Activated naive CD4-positive, alpha-beta T cell treated with Interleukin-2 at 50 U/mL for 16 hours (primary cell): ENCODE measurements at places on chromosomes 2 and 18.
A peak's percentile ranks its signal among the peaks of the same experiment; 100 is the strongest.

GRCh38 chr18:3067722-3068121 lies 54.8 kb upstream of the LPIN2 start:
- DNase-seq: no peak

DNA sequence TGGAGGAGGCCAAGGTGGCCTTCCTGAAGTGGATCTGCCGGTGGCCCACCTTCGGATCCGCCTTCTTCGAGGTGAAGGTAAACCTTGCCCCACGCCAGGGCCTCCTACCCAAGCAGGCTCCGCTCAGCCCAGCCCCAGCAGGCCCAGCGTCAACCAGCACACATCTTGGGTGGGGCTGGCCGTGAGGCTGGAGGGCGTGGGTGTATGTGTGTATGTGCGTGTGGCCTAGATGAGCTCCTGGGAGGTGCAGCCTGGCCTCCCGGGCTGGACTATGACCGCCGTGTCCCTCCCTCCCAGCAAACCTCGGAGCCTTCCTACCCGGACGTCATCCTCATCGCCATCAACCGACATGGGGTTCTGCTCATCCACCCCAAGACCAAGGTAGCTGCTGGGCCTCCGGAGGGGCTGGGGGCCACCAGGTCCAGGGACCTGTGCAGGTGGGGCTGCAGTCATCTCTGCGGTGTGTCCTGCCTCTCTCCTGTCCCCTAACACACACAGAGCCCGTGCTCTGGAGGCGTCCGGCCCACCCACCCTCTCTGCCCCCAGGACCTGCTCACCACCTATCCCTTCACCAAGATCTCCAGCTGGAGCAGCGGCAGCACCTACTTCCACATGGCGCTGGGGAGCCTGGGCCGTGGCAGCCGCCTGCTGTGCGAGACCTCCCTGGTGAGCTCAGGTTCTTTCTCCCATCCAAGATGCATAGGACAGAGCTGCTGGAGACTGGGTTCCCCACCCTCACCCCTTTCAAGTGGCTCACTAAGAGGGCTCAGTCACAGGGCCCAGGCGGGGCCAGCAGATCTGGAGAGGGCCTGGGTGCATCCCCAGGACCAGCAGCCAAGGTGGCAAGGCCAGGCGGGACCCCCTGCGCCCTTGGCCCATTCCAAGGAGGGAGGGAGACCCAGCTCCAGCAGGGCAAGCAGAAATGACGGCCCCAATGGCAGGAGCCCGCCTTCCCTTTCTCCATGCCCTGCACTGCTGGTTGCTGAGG lies 9.4 kb upstream of the GPR17 start:
- no peak for DNase-seq

DNA sequence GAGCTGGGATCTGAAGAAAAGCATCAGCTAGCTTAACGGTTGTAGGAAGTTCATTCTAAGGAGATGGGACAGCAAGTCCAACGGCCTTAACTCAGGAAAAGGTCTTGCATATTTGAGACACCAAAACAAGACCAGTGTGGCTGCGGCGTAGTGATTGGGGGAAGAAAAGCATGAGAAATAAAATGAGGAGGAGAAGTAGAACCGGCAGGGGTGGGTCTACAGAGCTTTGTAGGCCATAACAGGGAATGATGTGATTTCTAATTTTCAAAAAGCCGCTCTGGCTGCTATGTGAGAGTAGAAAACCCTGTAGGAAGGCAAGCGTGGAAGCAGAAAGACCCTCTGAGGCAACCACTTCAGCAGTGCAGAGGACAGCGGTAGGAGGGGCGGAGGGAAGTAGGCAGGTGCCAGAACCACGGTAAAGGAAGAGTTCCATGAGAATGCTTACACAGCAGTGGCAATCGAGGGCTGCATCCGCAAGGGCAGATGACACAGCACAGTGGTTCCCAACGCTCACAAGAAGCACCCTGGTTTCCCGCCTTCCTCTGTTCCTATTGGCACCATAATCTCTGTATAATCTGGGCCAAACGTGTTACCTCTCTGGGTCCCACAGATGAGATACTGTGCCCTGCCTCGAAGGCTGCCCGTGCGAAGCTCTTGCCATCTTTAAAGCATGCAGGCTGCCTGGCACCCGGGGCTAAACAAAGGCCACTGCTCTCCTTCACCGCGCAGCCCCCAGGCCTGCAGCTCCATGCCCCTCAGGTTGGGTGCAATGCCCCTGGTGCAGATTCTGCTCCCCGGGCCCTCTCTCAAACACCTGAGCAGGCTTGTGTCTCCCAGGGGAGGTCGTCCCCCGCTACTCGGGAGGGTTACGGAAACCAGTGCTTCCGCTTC lies 795 bp downstream of the ANKRD39 start:
- peak; percentile 43 for DNase-seq

DNA sequence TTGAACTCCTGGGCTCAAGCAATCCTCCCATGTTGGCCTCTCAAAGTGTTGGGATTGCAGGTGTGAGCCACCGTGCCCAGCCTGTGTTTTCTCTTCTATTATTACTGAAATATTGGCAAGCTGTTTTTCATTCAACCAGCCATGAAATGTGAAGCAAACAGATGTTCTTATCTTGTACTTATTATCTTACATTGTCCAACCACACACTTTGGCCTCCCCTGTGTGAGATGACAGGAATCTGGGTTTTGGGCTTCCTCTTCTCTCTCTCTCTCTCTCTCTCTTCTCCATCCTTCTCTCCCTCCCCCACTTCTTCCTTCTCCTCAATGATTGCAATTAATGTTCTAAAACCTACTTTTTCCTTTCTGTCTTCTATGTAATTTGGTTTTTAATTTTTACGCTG lies 33.1 kb downstream of the RAMP1 start:
- no peak for DNase-seq

GRCh38 chr2:181570833-181571661 lies 85.9 kb downstream of the CERKL start:
- no peak for DNase-seq

DNA sequence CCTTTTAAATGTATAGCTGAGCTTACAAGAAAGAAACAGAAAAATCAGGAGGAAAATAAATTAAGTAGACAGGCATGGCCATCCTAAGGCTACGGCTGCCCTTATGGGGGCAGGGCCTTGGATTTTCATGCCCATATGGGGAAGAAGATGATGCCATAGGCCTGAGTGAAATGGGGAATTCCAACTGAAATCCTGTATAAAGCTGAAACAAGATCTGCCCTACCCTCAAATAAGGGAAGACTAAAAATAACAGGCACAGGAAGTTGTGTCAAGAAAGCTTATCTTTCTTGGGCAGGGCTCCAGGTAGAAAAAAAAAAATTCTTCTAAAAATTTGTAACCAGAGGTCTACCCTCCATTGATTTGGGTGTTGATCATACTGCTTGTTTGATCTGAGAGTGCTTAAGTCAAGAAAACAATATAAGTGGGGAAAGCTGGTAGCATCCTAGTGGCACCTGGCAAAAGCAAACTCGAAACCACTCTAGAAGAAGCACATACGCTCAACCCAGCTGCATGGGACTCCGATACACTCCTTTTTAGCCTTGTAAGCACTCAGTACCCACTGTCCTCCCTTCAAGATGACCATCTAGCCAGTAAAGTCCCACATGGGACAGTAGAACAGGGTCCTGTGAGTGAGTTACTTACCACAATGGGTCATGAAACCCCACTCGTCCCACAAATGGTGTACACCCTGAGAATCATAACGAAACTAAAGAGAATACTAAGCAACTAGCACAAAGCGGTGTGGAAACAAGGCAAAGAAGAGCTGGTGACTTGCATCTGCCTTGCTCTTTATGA lies 22.3 kb downstream of the DNAH7 start:
- DNase-seq: no peak

DNA sequence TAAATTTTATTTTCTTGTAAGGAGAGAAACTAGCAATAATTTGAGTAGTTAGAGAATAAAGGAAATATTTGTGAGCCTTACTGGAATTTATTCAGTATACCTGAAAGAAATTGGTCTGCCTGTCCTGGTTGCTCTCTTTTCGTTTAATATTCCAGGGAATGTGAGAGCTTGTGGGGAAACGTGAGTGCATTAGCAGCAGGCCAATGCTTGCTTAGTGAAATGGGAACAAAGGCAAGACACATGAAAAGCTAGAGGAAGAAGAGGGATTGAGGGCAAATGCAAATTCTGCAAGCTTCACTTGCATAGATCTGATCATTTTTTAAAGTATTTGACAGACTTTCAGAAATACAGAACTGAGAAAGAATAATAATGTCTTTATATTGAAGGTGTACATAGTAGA lies 111.0 kb downstream of the ERBB4 start:
- no peak for DNase-seq

GRCh38 chr2:176068419-176068832 lies 15.3 kb downstream of the EVX2 start:
- no peak for DNase-seq

DNA sequence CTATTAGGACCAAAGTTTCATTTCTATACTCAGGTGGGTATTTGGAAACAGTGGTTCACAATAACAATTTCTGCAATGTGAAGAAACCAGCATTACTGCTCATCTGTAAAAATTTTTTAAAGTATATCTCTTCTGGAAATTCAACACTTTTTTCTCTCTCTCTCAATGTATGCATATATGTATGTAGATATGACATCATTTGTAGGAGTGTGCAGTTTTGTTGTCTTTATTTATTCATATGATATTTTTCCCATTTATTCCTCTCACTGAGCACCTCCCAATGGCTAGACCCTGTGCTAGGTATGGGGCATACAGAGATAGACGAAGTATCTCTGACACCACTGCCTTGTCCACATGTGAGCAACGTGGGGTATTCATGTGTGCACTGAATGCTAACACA lies 58.3 kb downstream of the RDH14 start:
- DNase-seq: no peak

GRCh38 chr2:9403924-9404323 lies 19.4 kb downstream of the ITGB1BP1 start:
- no peak for DNase-seq

DNA sequence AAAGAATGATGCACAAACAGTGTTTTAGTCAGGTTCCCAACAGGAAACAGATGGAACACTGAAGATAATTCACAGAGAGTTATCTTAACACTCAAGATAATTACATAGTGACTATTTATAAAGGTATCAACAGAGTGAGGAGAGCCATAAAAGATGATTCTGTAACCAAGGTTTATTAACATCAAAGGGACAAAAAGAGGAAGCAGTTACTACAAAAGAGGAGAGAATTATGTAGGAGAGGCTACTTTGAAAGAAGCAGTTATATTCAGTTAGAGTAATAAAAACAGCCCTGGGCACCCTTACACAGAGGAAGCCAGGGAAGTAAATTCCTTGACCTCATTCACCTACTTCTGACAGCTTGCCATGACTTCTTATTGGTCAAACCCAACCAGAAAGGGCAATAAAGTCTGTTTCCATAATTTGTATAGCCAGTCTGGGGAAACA lies 326.5 kb upstream of the SLC39A10 start:
- no peak for DNase-seq

DNA sequence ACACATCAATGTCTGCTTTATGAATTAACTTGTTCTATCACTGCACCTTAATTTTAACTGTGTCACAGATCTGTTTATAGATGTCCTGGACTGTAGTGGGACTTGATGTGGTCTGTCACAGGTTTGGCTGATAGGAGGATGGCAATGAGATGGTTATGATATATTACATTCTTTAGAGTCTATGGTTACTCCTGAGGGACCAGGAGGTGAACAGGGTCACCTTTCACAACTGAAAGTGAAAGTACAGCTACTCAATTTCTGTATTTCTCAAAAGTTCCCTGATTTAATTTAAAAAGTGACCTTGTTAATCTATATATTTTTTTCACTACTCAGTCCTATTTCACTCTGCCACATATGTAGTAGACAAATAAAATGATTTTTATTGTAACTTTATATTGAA lies 1284.1 kb upstream of the GYPC start:
- no peak for DNase-seq

DNA sequence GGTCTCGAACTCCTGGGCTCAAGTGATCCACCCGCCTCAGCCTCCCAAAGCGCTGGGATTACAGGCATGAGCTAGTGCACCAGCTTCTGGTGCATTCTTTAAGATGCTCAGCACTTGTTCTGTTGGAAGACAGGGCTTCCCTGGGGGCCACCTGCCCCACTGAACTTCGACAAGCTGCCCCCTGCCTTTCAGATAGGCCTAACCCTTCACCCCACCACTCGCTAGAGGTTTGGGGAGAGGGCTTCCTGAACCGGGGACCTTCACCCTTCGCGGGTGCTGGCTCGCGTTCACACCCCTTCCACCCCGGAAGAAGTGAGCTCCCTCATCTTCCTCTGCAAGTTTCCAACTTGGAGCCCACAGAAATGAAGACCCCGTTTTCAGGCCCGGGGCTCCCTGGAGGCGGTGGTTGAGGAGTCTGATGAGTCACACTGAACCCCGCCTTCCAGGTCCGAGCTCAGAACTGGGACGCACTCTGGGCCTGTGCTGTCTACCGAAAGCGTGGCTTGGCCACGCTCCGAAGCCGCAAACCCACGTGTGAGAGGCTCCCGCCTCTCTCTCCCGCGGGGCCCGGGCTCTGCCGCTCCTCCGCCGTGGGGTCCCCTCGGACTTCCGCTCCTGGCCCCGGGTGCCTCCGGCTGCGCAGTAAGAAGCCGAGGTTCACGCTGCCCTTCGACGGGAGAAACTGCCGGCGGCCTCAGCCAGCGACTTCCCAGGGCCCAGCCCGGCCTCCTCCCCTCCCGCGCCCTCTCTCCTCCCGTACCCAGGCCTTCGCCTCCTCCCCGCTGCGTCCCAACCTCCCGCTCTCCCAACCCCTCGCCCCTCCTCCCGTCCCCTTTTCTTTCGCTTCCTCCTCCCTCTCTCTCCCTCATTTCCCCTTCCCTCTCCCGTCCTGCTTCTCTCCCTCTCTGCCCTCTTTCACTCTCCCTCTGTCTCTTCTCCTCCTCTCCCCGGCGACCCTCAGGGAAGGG lies 47.5 kb upstream of the SP3 start:
- DNase-seq: peak; percentile 23

DNA sequence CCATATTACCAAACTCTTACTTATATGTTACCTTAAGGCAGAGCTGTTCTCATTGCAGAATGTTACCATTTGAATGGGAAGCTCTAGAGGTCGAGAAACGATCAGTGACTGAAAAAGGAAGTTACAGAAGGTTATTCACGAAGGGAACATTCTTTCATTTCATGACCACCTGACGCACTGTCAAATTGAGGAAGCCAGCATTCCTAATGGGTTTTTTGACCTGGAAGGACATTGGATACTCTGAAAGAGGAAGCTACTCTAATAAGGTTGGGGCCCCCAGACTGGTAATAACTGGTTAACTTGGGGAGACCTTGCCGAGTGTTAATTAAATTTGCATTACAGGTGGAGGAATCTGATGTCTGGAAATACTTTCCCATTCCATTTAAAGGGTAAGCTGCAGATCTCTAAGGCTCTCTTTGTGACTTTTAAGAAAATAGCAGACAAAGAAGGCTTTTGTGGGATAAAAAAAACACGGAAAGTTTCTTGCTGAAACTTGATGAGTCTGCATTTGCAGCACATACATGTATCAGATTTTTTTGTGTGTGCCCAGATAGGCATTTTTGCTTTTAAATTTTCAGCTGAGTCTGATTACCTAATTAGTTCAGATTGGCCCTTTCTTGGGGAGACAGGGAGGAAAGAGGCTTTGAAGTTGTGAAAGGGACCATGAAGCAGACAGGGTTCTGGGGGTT lies 137.1 kb downstream of the LTBP1 start:
- DNase-seq: no peak
